ENCODE measurements at places on chromosomes 1 and 21. TPM values are rescaled to one million over a fixed set of nuclear protein-coding genes. Genes with fewer than 3 reads are reported as not detected.

ARHGAP30 gene
- total RNA-seq, result 5.1 TPM

CFHR5 gene
- total RNA-seq, result not detected

KRTAP19-3 gene
- not detected for total RNA-seq

TNFRSF4 gene
- 2.8 TPM for total RNA-seq

TRABD2B gene
- 2.5 TPM for total RNA-seq

LCE3E gene
- total RNA-seq, result not detected

- H3K27me3 ChIP-seq, result no peaks in the 10 kb centered on the region
- H3K36me3 ChIP-seq, result no peaks in the 10 kb centered on the region
- peak overlapping the region; percentile 80 for H3K27ac ChIP-seq
Observed at GRCh38 chr1:198679535-198680173, 40.8 kb downstream of the PTPRC start.

DNA sequence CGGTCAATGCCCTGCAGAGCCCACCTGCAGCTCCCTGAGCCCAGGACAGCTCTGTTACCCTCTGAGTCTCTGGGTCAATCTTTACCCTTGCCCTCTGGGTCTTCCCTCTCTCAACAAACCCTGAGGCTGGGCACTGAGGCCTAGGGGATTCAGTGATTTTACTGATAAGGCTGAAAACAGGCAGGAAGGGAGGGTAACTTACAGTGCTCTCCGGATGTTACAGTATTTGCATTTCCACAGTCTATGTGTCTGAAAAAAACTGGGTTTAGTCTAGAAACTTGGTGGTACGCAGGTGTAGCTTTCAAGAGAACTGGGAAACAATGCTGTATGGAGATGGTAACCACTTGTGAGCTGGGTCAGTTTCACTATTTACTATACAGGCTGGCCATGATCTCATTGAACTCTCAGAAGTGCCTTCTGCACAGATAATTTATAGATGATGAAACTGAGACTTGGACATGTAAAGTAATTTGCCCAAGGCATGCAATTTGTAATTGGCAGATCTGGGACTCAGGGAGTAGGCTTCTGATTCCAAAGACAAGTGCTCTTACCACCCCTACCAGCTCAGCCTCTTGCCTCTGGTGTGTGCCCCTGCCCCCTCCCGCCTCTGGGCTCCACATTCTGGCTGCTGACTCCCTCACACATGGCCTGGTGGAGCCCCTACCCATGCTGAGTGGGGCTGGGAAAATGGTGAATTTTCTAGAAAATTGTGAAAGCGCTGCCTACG lies 48.8 kb downstream of the TENT5C start:
- no peak for DNase-seq
- H3K27ac ChIP-seq, result no peak overlapping the region
- H3K4me1 ChIP-seq, result peaks cover 38% of the 10 kb centered on the region
- H3K27me3 ChIP-seq, result no peaks in the 10 kb centered on the region
- H3K36me3 ChIP-seq, result no peaks in the 10 kb centered on the region

GRCh38 chr1:113125517-113125916 lies 52.5 kb downstream of the LRIG2 start:
- H3K4me1 ChIP-seq, result no peaks in the 10 kb centered on the region
- no peak overlapping the region for H3K4me3 ChIP-seq
- H3K27me3 ChIP-seq, result no peaks in the 10 kb centered on the region
- no peak overlapping the region for H3K27ac ChIP-seq

DNA sequence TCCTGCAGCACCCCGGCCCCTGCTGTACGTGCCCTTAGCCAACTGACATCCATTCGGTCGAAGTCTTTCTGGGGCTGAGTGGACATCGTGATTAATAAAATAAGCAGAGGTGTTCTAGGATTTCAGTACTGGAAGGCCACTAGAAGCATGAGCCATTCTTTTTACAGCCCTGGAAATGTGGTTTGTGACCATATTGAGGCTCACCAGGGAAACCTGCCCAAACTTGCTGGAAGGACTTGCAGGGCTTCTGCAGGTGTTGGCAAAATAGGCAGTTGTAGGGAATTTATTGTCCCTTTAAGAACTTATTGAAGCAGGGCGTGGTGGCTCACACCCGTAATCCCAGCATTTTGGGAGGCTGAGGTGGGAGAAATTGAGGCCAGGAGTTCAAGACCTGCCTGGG lies 80.8 kb downstream of the DOP1B start:
- no peaks in the 10 kb centered on the region for H3K4me1 ChIP-seq
- H3K4me3 ChIP-seq, result no peak overlapping the region
- DNase-seq, result no peak
- H3K27me3 ChIP-seq, result no peaks in the 10 kb centered on the region
- H3K27ac ChIP-seq, result no peak overlapping the region

- H3K27me3 ChIP-seq, result no peaks in the 10 kb centered on the region
- DNase-seq, result peak; percentile 90
- peak within 1 kb of the TSS; percentile 83 for H3K4me3 ChIP-seq
Observed at GRCh38 chr1:45010855-45011811, at the start of gene HECTD3. Gene HECTD3, minus strand, starts transcription at chr1:45011324. Its CDS starts 67 bp downstream, at chr1:45011257.

DNA sequence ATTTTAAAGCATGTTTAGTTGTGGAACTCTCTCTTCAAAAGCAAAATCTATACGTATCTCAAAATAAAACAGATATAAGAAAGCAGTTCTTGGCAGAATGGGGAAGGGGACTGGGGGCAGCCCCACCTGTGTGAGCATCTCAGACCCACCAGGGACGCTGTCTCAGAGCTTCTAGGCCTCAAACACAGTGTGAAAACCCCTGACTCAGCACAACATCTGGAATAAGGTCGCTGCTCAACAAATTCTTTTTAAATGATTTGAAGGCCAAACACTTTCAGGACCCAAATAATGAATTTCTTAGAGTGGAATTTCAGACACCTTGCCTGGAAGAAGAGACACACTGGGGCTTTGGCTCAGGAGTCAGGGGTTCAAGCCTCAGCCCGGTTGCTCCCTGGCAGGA lies 27.1 kb upstream of the GRHL3 start:
- no peaks in the 10 kb centered on the region for H3K27me3 ChIP-seq
- H3K36me3 ChIP-seq, result no peaks in the 10 kb centered on the region
- peaks cover 4% of the 10 kb centered on the region for H3K4me1 ChIP-seq

DNA sequence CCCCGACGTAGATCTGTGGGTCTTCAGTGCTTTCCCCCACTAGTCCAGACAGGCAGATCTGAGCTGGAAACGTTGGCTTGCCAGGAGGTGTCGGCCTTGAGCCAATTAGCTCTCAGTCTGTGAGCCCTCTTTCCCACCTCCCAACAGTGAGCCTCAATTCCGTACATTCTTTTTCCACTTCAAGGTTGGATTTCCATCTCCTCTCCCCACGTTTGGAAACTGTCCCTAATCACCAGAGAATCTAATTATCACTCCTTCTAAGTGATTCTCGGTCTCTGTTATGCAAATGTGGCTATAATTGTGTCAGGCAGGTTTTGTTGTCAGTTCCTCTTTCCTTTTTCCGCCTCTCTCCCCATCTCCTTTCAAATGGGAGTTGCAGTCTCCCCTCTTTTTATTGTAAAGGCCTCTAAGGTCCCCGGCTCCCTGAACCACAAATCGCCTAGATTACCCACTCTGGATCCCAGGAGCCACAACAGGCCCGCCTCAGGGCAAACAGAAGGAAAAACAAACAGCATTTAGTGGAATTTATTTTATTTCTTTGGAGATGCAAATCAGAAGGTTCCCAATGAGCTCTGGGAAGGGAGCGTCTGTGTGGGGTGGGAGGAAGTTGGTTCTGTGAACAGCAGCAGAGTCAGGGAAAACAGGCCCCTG lies 29.4 kb upstream of the LRRN2 start:
- DNase-seq, result no peak
- no peak overlapping the region for H3K27ac ChIP-seq
- H3K36me3 ChIP-seq, result no peaks in the 10 kb centered on the region
- no peaks in the 10 kb centered on the region for H3K27me3 ChIP-seq

GRCh38 chr1:25063591-25064416 lies 133.7 kb upstream of the RUNX3 start:
- no peak overlapping the region for H3K27ac ChIP-seq
- no peaks in the 10 kb centered on the region for H3K4me1 ChIP-seq
- H3K4me3 ChIP-seq, result no peak overlapping the region
- no peaks in the 10 kb centered on the region for H3K27me3 ChIP-seq

DNA sequence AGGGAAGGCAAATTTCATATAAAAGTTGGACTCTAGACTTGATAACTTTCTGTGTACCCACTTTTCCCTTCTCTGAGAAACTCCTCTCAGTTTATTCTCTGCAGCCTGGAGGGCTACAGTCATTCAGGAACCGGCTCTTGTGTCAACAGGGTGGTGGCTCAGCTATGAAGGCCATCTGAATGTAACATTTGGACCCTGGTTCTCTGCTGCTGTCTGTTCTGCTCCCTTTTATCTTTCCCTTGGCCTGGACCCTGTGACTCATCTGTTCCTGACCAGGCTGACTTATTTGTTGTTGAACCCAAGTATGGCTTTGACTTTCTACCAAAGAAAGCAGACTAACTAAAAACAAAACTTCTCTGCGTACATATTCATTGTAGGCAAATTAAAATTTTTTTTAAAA lies 75.4 kb downstream of the CENPF start:
- no peaks in the 10 kb centered on the region for H3K27me3 ChIP-seq
- H3K4me1 ChIP-seq, result no peaks in the 10 kb centered on the region
- no peaks in the 10 kb centered on the region for H3K36me3 ChIP-seq

- no peaks in the 10 kb centered on the region for H3K36me3 ChIP-seq
- H3K27me3 ChIP-seq, result no peaks in the 10 kb centered on the region
Observed at GRCh38 chr1:107460035-107460434, 319.2 kb downstream of the NTNG1 start.

DNA sequence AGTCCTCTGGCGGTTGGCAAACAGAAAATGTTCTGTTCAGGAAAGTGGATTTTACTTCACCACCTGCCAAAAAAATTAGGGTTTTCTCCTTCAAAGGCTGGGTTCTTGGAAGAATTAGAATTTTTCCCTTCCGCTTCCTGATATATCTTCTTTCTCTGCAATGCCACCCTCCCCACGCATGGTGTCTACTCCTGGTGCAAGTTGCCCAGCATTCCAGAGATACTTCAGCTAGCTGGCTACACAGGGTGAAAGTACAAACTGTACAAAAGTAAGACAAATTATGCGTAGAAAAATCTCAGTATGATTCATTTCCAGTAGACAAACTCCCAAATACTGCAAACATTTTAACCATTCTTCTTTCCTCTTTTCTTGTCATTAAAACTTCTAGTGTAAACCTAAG lies 430.1 kb upstream of the ESRRG start:
- H3K27me3 ChIP-seq, result no peaks in the 10 kb centered on the region
- no peak overlapping the region for H3K4me3 ChIP-seq
- no peak overlapping the region for H3K27ac ChIP-seq
- no peaks in the 10 kb centered on the region for H3K4me1 ChIP-seq
- no peak for DNase-seq

All from Peyer's patch (tissue), 4 donors.